Tracheal epithelial cell (primary cell): ENCODE measurements at places on chromosomes 6 and 20. TPM values are rescaled to one million over a fixed set of nuclear protein-coding genes. Genes with fewer than 3 reads are reported as not detected.

The NKX2-2 gene
- not detected in 2 replicates for total RNA-seq

The KCNK5 gene
- total RNA-seq = 0.21 and 0.72 TPM in 2 replicates

The PEX7 gene
- 15.9 and 22.6 TPM in 2 replicates for total RNA-seq

The PAX1 gene
- total RNA-seq = not detected in 2 replicates

The MAS1 gene
- total RNA-seq = under 0.01 TPM in 1 of 2 replicates, not detected in the other

The AGPAT4 gene
- total RNA-seq = 3.0 and 9.9 TPM in 2 replicates

The PHACTR3 gene
- total RNA-seq = 3.4 and 13.6 TPM in 2 replicates

The SYCP2 gene
- total RNA-seq = 0.43 and 0.48 TPM in 2 replicates

The ANGPT4 gene
- not detected in 2 replicates for total RNA-seq

The CD109 gene
- total RNA-seq = 48.9 and 95.9 TPM in 2 replicates

The PROKR2 gene
- not detected in 2 replicates for total RNA-seq

The FOXS1 gene
- total RNA-seq = not detected in 2 replicates

The C6orf163 gene
- 1.4 TPM in 1 of 2 replicates, not detected in the other for total RNA-seq

The EEF1A2 gene
- 0.43 and 0.96 TPM in 2 replicates for total RNA-seq

The TUBE1 gene
- 20.0 and 26.2 TPM in 2 replicates for total RNA-seq

The RIMS4 gene
- under 0.01 TPM in 1 of 2 replicates, not detected in the other for total RNA-seq

The ULBP2 gene
- 3.6 and 11.1 TPM in 2 replicates for total RNA-seq

The ECT2L gene
- under 0.01 and 0.21 TPM in 2 replicates for total RNA-seq

The SLA2 gene
- total RNA-seq = not detected in 2 replicates

The IPCEF1 gene
- under 0.01 TPM in 2 replicates for total RNA-seq

The CD83 gene
- total RNA-seq = 0.64 and 4.6 TPM in 2 replicates

The MDFI gene
- 112 and 113 TPM in 2 replicates for total RNA-seq

The CBLN4 gene
- not detected in 2 replicates for total RNA-seq

The C6orf52 gene
- 0.96 and 1.3 TPM in 2 replicates for total RNA-seq

The ADGRF4 gene
- 16.0 and 27.0 TPM in 2 replicates for total RNA-seq

The NKAIN4 gene
- 1.2 TPM in 1 of 2 replicates, not detected in the other for total RNA-seq

The STMND1 gene
- total RNA-seq = 0.24 TPM in 1 of 2 replicates, not detected in the other

The SH3BGRL2 gene
- total RNA-seq = 7.0 and 11.5 TPM in 2 replicates

The CRISP3 gene
- not detected in 2 replicates for total RNA-seq

The CAGE1 gene
- not detected in 2 replicates for total RNA-seq

The UNC5CL gene
- 0.43 and 1.2 TPM in 2 replicates for total RNA-seq

The COX4I2 gene
- not detected in 2 replicates for total RNA-seq

The UNC93A gene
- total RNA-seq = not detected in 2 replicates

The TMEM217 gene
- 4.8 TPM in 1 of 2 replicates, not detected in the other for total RNA-seq

The DUSP15 gene
- total RNA-seq = not detected in 2 replicates

The BPIFB4 gene
- not detected in 2 replicates for total RNA-seq

The CST4 gene
- not detected in 2 replicates for total RNA-seq

The ABHD16B gene
- total RNA-seq = not detected in 2 replicates

The PREX1 gene
- under 0.01 and 0.24 TPM in 2 replicates for total RNA-seq

The LINC00237 gene
- not detected in 2 replicates for total RNA-seq

The JPH2 gene
- total RNA-seq = under 0.01 and 6.0 TPM in 2 replicates

The ALDH5A1 gene
- total RNA-seq = 2.3 and 2.4 TPM in 2 replicates

The FBXO5 gene
- 1.7 and 2.9 TPM in 2 replicates for total RNA-seq
